C1 segment of cervical spinal cord (tissue), 14 donors: ENCODE measurements at places on chromosomes 5 and 9.

DNA sequence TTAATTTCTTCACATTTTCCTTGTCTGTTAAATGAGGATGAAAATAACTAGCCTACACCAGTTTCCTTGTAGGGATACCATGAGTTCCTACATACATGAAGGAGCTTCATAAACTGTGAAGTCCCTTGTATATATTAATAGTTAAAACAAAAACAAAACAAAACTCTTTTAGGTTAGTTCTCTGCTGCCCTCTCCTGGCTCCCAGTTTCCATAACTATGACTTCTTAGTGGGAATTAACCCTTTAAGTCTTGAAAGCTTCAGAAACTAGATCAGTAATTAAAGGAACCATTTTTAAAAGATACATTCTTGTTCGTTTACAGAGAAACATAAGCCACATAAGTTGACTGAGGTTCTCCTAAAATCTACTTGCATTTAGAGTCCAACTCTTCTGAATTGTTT is 500.0 kb upstream of the C9orf72 start:
- DNase-seq = no peak

DNA sequence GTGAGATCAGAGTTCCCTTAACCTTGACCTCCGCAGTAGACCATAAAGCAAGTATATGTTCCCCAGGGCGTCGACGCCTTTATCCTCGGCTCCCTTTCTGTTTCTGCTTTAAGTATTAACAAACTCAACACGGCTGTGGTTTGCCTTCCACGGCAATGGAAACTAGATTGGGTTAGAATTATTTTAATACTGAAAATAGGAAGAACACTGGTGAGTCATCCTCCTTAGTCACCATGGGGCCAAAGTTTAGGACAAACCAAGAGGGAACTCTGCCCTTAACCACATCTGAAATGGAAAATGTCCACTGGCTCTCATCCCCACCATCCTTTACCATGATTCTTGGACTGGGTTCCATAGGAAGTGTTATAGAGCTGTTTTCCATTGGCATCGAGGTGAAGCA is 386.1 kb downstream of the ACTL7B start:
- DNase-seq = no peak

DNA sequence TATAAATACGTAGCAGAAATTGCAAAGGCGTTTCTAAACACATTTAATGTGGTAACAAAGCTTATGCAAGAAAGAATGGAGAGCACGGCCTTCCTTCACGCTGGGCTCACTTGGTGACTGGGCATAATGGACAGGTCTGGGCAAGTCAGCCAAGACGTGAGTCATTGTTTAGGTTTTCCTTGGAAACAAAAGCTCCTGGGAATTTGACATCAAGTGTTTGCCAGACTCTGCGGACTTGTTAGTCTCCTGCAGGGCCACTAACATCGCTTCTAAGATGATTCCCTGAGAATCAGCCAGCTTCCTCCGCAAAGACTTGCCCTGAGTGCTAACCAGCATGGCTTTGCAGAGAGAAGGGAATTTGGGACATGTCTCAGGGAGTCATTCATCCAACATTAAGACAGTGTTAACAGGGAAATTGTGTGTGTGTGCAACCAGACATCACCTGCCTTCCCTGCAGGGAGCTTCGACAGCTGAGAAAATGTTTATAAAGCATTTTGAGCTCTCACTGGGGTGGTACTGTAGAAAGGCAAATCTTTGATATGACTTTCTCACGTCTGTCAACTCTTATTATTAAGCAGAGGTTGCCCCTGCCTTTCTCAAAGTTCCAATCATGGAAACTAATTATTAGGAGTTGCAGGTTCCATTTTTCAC is 182.5 kb downstream of the NTRK2 start:
- no peak for DNase-seq

GRCh38 chr5:113293975-113294310 is 140.8 kb downstream of the TSSK1B start:
- no peak for DNase-seq

DNA sequence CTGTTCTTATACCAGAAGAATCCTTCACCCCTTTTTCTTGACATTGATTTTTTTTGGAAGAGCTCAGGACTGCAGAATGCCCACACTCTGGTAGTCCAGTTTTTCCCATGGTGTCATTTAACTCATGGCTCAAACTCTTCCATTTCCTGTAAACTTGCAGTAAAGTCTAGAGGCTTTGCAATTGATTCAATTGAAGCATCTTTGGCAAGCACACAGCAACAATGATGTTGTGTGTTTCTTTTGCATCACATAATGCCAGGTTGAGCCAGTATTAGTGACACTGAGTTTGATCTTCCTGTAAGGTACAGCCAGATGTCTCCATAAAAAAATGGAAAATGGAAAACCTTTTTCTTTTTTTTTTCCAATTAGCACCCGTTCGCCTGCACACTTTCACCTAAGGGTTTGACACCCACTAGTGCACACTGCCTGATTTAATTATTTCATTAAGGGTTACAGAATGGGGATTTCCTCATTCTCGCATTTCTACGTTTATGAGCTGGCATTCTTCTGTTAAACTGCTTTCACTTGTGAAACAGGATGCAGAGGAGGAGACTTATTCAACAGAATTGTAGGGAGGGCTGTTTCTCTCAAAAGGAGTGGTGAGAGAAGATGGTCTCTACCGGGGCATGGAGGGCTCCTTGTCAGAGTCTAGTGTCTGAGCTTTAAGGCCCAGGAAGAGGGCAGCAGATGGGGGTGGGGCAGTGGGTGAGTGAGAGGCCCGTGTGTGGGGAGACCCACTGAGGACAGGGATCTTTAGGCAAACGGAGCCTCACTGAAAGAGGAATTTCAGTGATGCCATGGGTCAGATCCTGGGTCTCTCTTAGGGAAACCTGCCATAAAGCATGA is 2.2 kb upstream of the S1PR3 start:
- DNase-seq = no peak

DNA sequence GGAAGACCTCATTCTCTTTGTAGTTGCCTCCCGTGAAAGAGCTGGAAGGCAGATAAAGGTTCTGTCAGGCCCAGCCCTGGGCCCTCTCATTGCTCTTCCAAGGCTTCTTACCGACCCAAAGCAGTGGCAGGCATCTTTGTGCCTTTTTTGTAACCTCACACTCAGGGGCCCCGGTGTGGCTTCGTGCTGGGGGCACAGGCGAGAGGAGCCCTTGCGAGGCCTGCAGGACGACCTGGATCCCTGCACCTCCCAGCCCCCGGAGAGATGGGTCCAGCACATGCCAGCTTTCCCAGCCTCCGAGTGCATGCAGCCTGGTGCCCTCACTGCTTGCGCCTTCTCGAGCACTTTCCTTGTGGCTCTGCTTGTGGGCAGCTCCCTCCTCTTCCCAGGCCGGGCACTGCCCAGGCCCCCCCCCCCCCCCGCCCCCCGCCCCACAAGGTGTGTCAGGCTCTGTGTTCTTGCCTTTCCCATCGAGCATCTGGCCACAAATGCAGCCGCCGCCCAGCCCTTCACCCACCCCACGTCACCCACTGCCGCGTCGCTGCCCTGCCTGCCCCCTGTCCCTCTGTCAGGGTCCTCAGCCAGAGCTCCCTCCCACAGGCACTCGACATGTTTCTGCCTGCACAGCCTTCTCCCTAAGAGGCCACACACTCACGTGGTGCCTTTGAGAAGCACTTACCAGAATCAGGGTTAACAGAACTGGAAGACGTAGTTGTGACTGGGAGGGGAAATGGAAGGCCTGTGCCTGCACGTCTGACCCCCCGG is 63.7 kb upstream of the CACNA1B start:
- no peak for DNase-seq

DNA sequence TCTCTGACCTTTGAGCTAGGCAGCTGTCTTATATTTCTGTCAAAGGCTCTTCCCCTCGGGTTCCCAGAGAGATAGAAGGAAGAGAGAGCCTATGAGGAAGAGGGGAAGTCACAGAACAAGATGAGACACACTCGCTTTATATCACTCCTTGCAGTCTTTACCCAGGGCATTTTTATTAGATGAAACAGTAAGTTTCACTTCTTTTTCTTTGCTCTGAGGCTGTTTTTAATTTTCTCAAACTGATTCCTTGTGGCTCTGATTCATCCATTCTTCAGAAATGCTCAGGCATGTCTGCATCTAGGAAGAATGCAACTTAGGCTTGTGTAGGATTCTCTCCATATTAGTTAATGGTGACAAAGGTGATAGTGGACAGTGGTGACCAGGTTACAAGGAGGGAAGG is 132.9 kb upstream of the CHD1 start:
- DNase-seq = no peak

GRCh38 chr5:105924366-105924765 is 1746.4 kb downstream of the EFNA5 start:
- DNase-seq = no peak

DNA sequence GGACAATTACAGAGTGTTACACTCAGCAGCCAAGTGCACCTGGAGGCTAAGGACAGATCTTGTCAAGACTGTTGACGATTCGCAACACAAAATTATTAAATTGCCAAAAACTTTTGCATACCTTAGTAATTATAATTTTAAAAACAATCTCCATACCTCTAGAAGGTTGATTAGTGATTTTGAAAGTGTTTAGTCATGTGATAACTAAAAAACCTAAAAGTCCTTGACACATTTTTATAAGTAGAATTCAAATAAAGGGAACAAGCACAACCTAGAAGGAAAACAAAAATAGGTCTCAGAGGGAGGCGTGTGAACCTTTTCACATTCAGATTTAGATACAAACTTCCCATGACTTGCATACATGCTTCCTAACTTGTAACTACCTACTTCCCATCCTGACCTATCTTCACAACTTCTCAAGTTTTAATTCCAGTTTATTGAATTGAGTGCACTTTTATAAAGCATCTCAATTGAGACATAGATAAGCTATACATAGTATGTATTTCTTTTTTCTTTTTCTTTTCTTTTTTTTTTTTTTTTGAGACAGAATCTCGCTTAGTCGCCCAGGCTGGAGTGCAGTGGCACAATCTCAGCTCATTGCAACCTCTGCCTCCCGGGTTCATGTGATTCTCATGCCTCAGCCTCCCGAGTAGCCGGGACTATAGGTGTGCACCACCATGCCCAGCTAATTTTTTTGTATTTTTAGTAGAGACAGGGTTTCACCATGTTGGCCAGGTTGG is 5.8 kb downstream of the ZNF367 start:
- DNase-seq = no peak

GRCh38 chr5:136242136-136242535 is 49.2 kb upstream of the SMIM32 start:
- no peak for DNase-seq

DNA sequence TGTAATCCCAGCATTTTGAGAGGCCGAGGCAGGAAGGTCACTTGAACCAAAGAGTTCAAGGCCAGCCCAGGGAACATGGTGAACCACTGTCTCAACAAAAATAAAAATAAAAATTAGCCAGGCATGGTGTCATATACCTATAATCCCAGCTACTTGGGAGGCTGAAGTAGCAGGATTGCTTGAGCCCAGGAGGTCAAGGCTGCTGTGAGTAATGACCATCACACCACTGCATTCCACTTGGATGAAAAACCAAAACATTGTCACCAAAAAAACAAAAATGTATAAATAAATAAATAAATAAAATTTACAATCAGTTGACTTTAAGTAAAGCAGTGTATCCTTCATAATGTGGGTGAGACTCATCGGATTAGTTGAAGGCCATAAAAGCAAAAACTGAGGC is 541.4 kb downstream of the CSNK1G3 start:
- DNase-seq = no peak

- DNase-seq = no peak
Observed at GRCh38 chr5:135034236-135034962, 371 bp upstream of the PITX1 start.

DNA sequence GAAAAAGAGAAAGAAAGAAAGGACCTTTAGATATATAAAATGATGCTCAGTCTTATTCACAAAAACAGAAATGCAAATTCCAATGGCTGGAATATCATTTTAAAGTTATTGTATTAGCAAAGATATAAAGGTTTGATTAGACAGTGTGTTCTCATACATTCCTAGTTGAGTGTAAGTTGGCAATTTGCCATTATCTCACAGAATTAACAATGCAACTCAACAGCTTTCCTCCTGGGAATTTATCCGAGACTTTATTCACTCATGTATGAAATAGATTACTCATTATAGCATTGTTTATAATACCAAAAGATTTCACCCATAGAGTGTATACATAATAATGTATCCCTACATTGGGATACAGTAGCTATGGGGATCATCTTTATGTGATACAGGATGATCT is 27.1 kb upstream of the MLLT3 start:
- DNase-seq = no peak

DNA sequence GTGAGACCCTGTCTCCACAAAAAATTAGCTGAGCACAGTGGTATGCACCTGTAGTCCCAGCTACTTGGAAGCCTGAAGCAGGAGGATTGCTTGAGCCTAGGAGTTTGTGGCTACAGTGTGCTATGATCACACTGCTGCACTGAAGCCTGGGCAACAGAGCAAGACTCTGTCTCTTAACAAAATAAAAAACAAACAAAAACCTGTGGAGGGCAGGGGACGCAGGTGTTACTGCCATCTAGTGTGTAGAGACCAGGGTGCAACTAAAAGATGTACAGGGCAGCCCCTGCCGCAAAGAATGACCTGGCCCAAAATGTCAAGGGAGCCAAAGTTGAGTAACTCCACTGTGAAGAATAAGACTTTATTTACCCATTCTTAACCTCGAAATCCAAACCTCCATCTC is 27.1 kb downstream of the ASPN start:
- DNase-seq = no peak

DNA sequence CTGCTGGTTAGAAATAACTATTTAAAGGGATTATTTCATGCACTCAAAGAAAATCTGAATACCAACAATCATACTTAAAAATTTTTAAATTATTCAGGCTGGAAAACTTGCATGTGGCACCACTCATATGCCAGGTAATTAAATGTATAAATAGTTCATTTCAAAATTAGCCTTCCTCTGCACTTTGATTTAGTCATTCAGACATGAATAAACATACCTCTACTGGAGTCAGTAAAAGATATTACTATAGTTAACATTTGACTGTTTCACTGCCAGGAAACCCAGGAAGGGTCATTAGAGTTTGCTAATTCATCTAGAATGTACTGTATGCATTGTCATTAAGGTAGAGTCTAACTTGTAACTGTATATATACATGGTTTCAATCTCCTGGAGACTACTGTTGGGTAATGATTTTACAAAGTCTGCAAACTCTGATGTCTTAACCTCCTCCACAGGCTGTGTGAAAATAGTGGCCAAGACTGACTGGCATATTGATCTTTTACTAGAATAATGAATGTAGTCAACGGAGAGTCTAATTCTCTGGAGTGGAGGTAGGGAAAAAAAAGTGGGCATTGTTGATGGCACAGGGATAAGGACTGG is 43.7 kb downstream of the TEX10 start:
- DNase-seq = no peak

DNA sequence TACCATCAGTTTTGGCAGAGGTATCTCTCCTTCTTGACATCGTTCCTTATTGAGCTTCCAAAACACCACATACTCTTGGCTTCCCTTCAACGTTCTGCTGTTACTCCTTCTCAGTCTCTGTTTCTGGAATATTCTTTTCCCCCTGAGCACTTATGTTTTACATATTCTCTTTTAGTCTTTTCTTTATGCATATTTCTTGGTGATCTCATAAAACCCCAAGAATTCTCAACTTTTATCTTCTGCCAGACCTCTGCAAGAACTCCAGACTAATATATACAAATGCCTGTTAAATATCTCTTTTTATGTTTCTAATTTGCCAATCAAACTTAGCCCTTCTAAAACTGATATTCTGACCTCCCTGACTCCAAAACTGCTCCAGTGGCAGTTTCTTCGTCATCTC is 453.4 kb upstream of the CTNND2 start:
- DNase-seq = no peak
